ENCODE measurements at places on chromosomes 3 and 15. TPM values are rescaled to one million over a fixed set of nuclear protein-coding genes. Genes with fewer than 3 reads are reported as not detected.
A peak's percentile ranks its signal among the peaks of the same experiment; 100 is the strongest.

- H3K4me1 ChIP-seq = no peaks in the 10 kb centered on the region
- DNase-seq = no peak
- no peak overlapping the region for H3K4me3 ChIP-seq
- no peaks in the 10 kb centered on the region for H3K27me3 ChIP-seq
- H3K27ac ChIP-seq = no peak overlapping the region
Observed at GRCh38 chr3:42398080-42398479, 12.3 kb downstream of the LYZL4 start.

GRCh38 chr3:52147804-52148203 lies 6.4 kb downstream of the POC1A start:
- H3K27ac ChIP-seq = no peak overlapping the region
- no peak overlapping the region for H3K4me3 ChIP-seq
- no peaks in the 10 kb centered on the region for H3K27me3 ChIP-seq
- no peak for DNase-seq

DNA sequence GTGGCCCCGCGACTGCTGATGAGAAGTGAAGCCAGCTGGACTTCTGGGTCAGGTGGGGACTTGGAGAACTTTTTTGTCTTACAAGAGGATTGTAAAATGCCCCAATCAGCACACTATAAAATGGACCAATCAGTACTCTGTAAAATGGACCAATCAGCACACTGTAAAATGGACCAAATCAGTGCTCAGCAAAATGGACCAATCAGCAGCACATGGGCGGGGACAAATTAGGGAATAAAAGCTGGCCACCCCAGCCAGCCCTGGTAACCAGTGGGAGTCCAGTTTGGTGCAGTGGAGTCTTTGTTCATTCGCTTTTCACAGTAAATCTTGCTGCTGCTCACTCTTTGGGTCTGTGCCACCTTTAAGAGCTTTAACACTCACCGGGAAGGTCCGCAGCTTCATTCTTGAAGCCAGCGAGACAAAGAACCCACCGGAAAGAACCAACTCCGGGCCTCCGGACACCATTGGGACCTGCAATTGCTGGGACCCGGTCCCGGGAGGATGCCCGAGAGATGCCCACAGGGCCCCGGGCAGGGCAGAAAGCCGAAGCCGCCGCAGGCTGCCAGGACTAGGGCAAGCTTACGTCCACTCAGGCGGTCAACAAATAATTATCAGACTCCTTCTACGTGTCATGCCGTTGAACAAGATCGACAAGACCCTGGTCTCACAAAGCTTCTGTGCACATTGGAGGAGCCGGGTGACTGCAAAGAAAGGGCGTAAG lies 8.3 kb upstream of the NR2E3 start:
- no peak for DNase-seq
- H3K4me1 ChIP-seq = peaks cover 20% of the 10 kb centered on the region
- no peaks in the 10 kb centered on the region for H3K36me3 ChIP-seq
- no peak overlapping the region for H3K4me3 ChIP-seq

DNA sequence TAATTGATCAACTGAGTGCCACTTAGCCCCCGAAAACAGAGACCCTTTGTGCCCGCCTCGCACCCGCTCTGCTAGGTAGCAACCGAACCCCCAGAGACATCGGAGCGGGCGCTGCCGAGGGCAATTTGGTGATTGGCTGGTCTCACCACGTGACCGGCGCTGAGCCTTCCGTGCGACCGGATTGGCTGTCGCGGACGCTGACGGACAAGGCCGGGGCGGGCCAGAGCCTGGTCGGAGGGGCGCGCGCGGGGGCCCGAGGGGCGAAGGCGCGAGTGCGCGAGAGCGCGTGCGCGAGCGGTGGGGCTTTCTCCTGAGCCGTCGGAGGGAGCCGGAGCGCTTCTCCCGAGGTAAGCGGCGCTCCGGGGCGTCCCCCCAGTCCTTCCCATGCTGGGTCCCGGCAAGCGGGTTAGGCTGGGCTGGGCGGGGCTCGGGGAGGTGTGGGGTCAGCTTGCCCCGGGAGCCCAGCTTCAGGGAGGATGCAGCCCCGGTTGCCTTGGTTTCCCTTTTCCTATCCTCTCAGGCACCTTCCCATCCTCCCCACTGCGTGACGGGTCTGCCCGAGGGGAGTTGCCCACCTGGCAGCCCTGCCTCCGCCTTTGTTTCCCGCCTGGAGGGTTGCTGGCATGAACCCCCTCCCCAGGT lies at the start of gene TMEM108:
TSS of gene TMEM108 (plus strand) at position 303 of the 642 bp plus-strand sequence.
- H3K27me3 ChIP-seq = peaks cover 50% of the 10 kb centered on the region
- H3K4me1 ChIP-seq = no peaks in the 10 kb centered on the region
- H3K27ac ChIP-seq = no peak within 1 kb of the TSS
- H3K36me3 ChIP-seq = no peaks in the 10 kb centered on the region
- H3K4me3 ChIP-seq = no peak within 1 kb of the TSS
- no peak for DNase-seq

DNA sequence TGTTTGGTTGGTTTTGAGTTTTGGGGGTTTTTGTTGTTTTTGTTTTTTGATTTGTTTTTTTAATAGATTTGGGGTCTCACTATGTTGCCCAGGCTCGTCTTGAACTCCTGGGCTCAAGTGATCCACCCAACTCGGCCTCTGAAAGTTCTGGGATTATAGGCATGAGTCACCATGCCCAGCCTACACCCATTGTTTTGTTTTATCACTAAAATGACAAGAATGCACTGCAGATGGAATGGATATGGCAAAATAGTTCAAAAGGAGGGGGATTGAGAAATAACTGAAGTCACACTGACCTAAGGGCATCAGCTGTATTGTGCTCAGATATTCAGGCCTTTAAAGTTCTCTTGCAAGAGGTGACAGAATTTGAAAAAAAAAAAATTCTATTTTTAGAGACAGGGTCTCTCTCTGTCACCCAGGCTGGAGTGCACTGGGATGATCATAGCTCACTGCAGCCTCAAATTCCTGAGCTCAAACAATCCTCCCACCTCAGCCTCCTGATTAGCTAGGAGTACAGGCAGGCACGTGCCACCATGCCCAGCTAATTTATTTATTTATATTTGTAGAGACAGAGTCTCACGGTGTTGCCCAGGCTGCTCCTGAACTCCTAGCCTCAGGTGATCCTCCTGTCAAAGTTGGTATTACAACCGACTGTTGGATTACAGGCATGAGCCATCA lies 4.4 kb upstream of the RASA2 start:
- no peak overlapping the region for H3K4me3 ChIP-seq
- no peaks in the 10 kb centered on the region for H3K27me3 ChIP-seq
- no peaks in the 10 kb centered on the region for H3K36me3 ChIP-seq
- H3K27ac ChIP-seq = peak overlapping the region; percentile 38
- peak; percentile 60 for DNase-seq

Gene GREM1
- total RNA-seq = 0.48 TPM

Gene SEC62
- total RNA-seq = 99.6 TPM

Gene HLTF
- 38.3 TPM for total RNA-seq
